Naive thymus-derived CD8-positive, alpha-beta T cell (primary cell): ENCODE measurements at places on chromosomes 4 and X. TPM values are rescaled to one million over a fixed set of nuclear protein-coding genes. Genes with fewer than 3 reads are reported as not detected.

HPGD gene
- 6.8 TPM for total RNA-seq

ACOT9 gene
- total RNA-seq: 14.8 TPM

MAGEE2 gene
- not detected for total RNA-seq

PPA2 gene
- total RNA-seq: 77.8 TPM

SPOCK3 gene
- total RNA-seq: not detected

TCEANC gene
- total RNA-seq: 14.5 TPM

PAPSS1 gene
- 17.3 TPM for total RNA-seq

DNA sequence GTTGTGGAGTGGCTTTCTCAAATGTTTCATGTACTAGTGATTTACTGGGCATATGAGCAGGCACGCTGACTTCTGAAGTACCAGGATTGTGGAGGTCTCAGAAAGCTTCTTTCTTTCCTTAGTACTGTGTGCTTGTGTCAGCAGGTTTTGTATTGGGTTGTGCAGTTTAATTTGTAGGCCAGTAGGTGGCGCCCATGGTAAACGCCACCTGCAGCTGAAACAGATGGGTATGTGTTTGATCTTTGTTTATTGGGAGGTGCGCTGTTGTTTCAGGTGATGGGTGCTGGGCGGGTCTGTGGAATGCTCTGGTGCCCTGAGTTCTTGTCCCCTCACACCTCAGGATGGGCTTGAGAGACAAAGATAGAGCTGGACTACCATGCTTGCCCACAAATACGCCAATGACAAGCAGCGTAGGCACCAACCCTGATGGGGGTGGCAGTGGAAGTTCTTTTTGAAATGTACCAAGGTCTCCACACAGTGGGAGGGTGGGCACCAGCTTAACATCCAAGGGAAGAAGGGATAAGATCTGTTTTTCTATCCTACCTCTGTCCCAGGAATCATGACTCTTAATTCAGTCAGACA lies 141.5 kb downstream of the RPS6KA6 start:
- DNase-seq: no peak
- no peaks in the 10 kb centered on the region for H3K4me1 ChIP-seq
- no peaks in the 10 kb centered on the region for H3K27me3 ChIP-seq

- no peak for DNase-seq
- no peak overlapping the region for H3K27ac ChIP-seq
- no peaks in the 10 kb centered on the region for H3K27me3 ChIP-seq
- H3K36me3 ChIP-seq: no peaks in the 10 kb centered on the region
Measured at GRCh38 chr4:44532851-44533250, 84.2 kb upstream of the KCTD8 start.

DNA sequence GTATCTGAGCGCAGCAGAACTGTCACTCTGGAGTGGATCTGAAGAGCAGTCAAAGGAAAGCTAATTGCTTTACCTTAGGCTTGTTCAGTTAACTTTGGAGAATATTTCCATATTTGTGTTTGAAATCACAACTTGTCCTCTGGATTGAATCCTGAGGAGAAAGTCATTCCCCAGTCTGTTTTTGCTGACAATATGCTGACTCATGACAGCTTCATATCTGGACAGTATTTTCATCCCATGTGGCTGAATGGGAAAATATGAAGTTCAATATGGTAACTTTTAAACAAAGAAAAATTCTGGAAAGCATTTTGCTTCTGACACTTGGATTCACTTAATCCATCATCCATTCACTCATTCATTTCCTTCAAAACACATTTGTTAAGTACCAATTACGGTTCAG lies 46.3 kb upstream of the MAGEC3 start:
- H3K27me3 ChIP-seq: no peaks in the 10 kb centered on the region
- no peak for DNase-seq
- no peak overlapping the region for H3K27ac ChIP-seq
- H3K4me3 ChIP-seq: no peak overlapping the region
- no peaks in the 10 kb centered on the region for H3K4me1 ChIP-seq

GRCh38 chr4:108205859-108206258 lies 37.1 kb upstream of the LEF1 start:
- no peak for DNase-seq
- no peak overlapping the region for H3K4me3 ChIP-seq
- H3K36me3 ChIP-seq: peaks cover 15% of the 10 kb centered on the region

DNA sequence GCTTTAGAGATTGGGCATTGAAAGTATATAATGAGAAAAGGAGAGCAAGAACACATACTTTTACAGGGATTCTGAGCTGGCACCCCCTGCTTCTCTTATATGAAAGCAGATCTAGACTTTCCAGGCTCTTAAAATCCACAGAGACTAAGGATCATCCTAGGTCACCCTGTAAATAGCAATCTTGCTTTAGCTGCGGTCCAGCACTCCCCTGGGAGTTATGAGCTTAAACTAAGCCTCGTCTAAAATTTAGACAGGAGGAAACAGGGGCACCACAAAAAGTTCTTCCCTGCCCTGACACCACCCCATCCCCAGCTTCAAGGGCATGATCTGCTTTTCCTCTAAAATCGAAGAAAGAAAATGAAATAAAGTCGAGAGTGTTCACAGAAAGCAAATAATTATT lies 143.3 kb upstream of the KCNIP4 start:
- no peak for DNase-seq
- no peaks in the 10 kb centered on the region for H3K27me3 ChIP-seq
- no peaks in the 10 kb centered on the region for H3K4me1 ChIP-seq
- no peak overlapping the region for H3K4me3 ChIP-seq
- peaks cover 2% of the 10 kb centered on the region for H3K36me3 ChIP-seq

DNA sequence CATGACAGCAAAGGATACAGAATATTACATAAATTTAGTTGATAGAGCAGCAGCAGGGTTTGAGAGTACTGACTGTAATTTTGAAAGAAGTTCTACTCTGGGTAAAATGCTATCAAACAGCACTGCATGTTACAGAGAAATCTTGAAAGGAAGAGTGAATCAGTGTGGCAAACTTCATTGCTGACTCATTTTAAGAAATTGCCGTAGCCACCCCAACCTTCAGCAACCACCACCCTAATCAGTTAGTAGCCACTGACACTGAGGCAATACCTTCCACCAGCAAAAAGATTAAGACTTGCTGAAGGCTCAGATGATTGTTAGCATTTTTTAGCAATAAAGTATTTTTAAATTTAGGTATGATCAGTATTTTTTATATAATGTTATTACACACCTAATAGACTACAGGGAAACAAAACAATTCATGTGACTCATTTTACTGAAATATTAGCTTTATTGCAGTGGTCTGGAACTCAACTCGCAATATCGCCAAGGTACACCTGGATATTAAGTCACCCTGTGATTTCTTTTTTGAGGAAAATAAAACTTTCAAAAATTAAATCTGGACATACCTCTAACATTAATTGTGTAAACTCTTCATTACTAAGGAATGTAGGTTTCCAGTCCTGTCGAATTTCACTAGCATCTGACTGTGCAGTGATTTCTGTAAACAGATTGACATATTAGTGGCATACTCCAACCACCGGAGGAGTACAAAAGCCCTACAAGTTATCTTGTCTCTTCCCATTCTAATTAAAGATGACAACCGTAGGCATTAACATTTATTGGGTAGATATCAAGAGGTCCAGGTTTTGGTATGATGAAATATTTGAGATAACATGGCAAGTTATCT lies 71.1 kb downstream of the CLOCK start:
- no peak overlapping the region for H3K27ac ChIP-seq
- DNase-seq: no peak
- H3K4me3 ChIP-seq: no peak overlapping the region
- no peaks in the 10 kb centered on the region for H3K4me1 ChIP-seq
- no peaks in the 10 kb centered on the region for H3K27me3 ChIP-seq

GRCh38 chr4:189294574-189294973 lies 646.1 kb upstream of the FRG1 start:
- no peaks in the 10 kb centered on the region for H3K27me3 ChIP-seq
- H3K27ac ChIP-seq: no peak overlapping the region
- no peaks in the 10 kb centered on the region for H3K36me3 ChIP-seq
- DNase-seq: no peak
- H3K4me3 ChIP-seq: no peak overlapping the region
- H3K4me1 ChIP-seq: no peaks in the 10 kb centered on the region

GRCh38 chr4:149047368-149047767 lies 605.2 kb upstream of the NR3C2 start:
- no peaks in the 10 kb centered on the region for H3K4me1 ChIP-seq
- no peaks in the 10 kb centered on the region for H3K36me3 ChIP-seq
- H3K27ac ChIP-seq: no peak overlapping the region
- H3K27me3 ChIP-seq: peaks cover 2% of the 10 kb centered on the region
- no peak overlapping the region for H3K4me3 ChIP-seq

DNA sequence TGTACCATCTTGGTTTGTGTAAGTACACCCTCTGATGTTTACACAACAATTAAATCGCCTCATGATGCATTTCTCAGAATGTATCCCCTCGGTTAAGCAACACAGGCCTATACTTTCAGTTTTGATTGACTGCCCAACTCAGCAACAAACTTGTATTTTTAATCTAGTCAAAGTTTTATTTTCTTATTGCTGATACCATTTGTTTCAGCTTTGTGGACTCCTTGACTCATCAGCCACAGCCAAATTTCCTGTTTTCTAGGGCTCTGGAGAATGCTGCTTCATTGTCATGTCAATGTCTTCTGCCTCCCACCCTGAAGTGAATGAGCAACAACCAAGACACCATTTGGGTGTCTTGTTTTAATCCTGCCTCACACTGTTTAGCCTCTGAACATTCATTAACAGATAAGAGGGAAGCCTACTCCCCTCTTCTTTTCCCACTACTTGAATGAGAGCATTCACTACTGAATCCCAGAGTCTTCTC lies 14.0 kb downstream of the BBS12 start:
- H3K4me1 ChIP-seq: no peaks in the 10 kb centered on the region
- H3K4me3 ChIP-seq: no peak overlapping the region
- peaks cover 9% of the 10 kb centered on the region for H3K36me3 ChIP-seq
- no peak for DNase-seq

- no peak for DNase-seq
- no peaks in the 10 kb centered on the region for H3K36me3 ChIP-seq
- H3K4me1 ChIP-seq: no peaks in the 10 kb centered on the region
- H3K27ac ChIP-seq: no peak overlapping the region
Measured at GRCh38 chr4:36716874-36717273, 435.5 kb downstream of the DTHD1 start.

DNA sequence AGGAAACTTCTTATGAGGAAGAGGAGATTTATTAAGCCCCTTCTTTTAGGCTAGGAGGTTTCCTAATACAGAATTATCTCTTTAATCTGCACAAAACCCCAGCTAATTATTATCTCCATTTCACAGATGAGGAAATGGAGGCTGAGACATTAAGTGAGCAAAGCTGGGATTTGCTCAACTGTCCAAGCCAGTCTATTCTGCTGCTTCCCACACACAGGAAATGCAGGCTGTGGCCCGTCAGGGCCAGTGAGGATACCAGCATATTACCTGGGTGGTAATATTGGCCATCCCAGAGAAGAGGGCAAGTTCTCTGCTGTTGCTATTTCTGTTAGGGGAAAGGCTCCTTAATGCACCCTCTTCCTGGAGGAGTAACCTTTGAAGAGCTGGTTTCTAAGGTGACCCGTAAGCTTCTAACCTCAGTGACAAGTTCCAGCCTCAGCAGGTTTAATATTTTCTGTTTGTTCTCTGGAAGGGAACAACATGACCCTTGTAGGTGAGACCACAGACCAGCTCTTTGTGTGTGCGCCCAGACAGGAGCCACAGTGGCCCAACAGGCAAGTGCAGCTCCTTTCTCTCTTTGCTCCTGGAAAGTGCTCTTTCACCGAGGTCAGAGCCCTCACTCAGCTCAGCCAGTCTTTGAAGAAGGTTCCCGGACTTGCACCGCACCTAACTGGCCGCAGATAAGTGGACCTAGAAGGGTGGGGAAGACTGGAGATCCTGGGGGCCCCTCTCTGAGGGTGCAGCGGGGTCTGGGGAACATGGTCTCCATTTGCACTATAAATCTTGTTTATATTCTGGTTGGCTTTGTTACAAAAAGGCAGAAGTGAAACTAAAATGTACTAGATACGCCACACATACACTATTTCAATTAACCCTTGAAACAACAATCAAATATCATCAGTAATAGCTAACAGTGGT lies 35.5 kb downstream of the TBC1D9 start:
- H3K27me3 ChIP-seq: peaks cover 3% of the 10 kb centered on the region
- H3K36me3 ChIP-seq: no peaks in the 10 kb centered on the region
- H3K4me1 ChIP-seq: peaks cover 54% of the 10 kb centered on the region

- no peak overlapping the region for H3K4me3 ChIP-seq
- no peak overlapping the region for H3K27ac ChIP-seq
- H3K36me3 ChIP-seq: peaks cover 2% of the 10 kb centered on the region
Measured at GRCh38 chrX:37854748-37855147, 7.4 kb upstream of the DYNLT3 start.

- peaks cover 24% of the 10 kb centered on the region for H3K36me3 ChIP-seq
- peaks cover 8% of the 10 kb centered on the region for H3K4me1 ChIP-seq
- H3K27ac ChIP-seq: no peak overlapping the region
- no peaks in the 10 kb centered on the region for H3K27me3 ChIP-seq
Measured at GRCh38 chr4:26406346-26406975, 83.8 kb downstream of the CCKAR start.

DNA sequence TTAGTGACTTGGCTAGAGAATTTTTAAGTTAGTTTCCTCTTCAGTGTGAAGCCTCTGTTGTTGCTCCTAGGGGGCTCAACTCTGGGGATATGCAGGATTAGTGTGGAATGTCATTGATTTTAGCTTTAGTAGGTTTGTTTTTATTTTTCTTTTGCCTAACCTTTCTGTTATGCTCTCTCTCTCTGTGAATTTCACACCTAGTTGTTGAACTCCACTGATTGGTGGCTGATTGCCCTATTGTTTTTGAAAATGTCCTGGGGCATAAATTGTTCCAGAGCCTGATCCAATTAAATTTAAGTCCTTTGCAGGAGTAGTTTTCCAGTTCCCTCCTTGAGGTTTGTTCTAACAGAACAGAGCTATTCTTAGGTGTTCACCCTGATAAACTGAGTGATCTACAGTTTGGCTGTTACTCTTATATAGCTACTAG lies 393.3 kb upstream of the CTSO start:
- no peak for DNase-seq
- no peak overlapping the region for H3K4me3 ChIP-seq
- H3K27me3 ChIP-seq: no peaks in the 10 kb centered on the region
- H3K4me1 ChIP-seq: no peaks in the 10 kb centered on the region
- no peak overlapping the region for H3K27ac ChIP-seq

DNA sequence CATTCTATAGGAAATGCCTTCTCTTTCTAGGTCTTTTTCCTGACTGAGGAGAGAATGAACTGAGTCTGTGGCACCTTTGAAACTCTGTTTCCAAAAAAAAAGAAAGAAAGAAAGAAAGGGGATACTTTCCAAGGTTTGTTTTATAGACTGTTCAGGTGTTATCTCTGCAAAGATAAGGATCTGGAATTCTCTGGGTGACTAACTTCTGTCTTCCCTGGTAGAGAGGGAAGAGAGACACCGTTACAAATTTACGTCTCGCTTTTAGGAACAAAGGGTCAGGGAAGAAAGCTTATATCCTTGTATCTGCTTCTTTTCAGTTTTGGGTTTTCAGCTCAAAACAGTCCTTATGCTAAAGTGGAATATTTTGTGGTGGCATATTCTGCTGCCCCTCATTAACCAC lies 314.1 kb downstream of the RAPGEF2 start:
- H3K27me3 ChIP-seq: peaks cover 3% of the 10 kb centered on the region
- DNase-seq: no peak
- H3K36me3 ChIP-seq: no peaks in the 10 kb centered on the region
- H3K27ac ChIP-seq: no peak overlapping the region
- no peak overlapping the region for H3K4me3 ChIP-seq
- no peaks in the 10 kb centered on the region for H3K4me1 ChIP-seq
